Activated CD8-positive, alpha-beta memory T cell treated with anti-CD3 and anti-CD28 coated beads, Interleukin-2, amount 50 U/mL, for 4 hours (primary cell): ENCODE measurements at places on chromosomes 16 and 17.

GRCh38 chr16:49275050-49275730, 6.4 kb downstream of the CBLN1 start:
- no peak for DNase-seq

DNA sequence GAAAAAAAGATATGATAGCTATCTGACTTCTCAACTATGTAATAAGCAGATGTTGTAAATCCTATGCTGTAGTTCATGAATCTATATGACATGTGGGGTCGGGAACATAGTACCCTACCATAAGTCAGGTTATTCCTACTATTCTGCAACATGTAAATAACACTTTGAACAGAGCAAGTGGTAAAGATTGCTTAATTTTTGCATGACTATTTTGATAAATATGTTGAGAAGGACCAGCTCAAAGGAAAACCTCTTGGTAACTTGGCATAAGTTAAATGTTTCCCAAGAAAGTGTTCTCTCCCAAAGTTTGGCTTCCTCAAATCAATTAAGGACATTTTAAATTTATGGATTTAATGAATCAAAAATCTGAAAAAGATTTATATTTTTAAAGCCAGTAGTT, 62.1 kb downstream of the ABHD15 start:
- DNase-seq: no peak

DNA sequence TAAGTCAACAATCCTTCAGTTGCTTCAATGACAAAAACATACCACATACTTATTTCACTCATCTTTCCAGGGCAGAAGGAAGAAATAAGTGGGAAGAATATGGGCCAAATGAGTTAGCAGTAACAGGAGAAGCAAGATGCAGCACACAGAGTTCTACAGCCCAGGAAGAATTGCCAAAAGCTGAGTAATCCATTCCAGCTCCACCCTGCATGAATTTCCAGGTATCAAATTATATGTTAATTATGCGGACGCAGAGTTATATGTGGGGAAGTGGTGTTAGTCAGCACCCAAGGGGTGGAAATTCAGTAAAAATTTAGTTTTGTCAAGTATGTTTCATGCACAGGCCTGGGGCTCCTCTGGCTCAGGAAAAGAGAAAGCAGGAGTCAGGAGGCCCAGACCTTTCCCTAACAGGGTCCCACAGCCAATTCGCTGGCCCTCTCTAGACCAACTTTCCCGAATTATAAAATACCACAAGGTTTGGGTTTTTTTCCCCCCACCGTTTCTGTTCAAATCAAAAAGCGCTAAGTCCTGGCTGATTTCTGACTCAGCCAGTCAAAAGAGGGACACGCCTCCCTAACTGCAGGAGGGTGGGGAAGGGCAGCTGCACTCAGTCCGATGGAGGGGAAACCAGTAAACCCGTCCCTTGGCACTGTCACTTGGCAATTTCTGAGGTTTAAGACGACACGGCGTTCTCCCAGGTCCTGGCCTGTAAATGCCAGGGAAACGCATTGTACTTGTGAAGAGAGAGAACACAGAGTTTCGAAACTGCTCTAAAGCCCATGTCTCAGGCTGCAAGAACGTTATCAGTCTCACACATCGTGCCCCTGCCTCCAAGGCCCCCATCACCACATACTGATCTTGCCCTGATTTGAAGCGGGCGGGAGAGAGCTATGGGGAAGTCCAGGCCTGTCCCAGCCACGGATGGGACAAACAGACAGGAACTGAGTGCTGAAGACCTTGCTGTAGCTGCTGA, 58.1 kb downstream of the ZFHX3 start:
- DNase-seq: no peak

DNA sequence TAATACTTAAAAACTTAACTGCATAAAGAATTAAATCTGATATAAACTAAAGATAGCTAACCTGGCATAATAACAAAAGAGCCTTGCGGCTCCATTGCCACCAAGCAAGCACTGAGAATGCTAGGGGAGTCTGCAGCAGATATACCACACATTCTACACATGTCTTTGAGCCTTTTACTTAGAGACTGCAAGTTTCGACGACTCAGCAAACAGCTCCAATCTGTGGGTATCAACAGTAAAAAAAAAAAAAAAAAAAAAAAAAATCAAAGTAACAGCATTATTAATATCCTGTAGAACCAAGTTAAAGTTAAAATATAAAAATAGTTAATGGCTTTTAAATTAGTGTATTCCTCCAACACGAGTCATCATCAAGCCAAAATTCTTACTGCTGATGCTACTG, 27.8 kb upstream of the INTS2 start:
- DNase-seq: no peak

DNA sequence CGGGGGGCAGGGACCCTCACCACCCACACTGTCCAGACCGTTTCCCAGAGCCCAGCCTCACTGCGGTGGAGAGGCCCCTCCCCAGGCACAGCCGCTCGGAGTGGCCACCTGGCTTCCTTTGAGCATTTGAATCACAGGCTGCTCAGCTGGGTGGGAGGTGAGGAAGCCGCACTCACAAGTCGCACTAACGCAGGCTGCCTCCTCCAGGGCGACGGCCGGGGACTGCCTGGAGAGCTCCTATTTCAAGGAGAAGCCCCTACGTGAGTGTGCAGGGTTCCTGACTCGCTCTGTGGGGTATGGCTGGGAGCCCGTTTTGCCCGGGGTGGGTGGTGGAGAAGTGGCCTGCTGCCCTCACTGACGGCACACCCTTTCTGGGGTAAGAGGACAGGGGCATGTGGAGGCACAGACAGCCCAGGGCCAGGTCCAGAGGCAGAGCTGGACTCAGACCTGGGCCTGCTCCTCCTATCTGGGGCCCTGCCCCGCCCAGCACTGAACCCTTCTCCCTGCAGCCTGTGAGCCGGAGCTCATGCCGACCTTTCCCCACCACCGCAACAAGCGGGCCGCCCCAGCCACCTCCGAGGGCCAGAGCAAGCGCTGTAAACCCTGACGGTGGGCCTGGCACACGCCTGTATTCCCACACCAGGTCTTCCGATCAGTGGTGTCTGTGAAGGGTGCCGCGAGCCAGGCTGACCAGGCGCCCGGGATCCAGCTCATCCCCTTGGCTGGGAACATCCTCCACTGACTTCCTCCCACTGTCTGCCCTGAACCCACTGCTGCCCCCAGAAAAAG, 6.2 kb downstream of the SPATA2L start:
- no peak for DNase-seq

GRCh38 chr17:54882950-54883349, 17.7 kb upstream of the TOM1L1 start:
- no peak for DNase-seq

DNA sequence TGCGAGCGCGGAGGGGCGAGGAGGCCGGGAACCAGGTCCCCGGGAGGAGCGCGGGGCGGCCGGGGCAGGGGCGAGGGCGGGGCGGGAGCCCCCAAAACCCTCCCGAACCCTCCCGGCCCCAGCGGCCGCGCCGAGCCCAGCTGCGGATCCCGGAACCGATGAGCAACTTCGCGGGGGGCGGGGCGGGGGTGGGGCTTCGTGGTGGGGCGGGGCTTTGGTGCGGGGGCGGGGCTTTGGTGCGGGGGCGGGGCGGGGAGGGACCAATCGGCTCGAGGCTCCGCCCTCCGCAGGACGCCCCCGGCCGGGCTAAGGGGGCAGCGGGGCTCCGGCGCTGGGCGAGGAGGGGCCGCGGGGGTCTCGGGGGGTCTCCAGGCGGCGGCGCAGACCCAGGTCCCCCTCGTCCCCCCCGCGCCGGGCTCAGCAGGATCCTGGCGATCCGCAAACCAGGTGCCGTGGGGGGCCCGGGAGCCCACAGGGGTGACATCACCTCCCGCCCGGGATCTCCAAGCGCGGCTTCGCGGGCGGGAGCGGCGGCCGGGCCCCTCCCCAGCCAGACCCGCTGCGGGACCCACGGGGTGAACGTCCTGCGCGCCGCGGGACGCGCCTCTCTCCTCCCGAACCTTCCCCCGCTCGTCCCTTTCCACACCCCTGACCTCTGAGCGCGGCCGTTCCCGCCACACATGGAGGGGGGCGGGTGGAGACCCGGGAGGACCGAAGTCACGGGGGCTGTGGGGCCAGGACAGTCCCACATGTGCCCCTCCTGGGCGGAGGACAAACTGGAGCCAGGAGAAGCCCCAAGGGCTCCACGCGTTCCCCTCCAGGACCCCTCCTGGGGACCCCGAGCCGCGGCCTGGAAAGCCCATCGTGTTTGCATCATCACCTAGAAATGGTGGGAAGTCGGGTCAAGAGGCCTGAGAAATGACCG, at the start of gene ABR:
Gene ABR, minus strand, starts transcription at position 164 of the 925 bp plus-strand sequence. CDS start 254 bp downstream, outside the sequence.
- peak; percentile 64 for DNase-seq

GRCh38 chr17:78924481-78925151, 571 bp downstream of the TIMP2 start:
- no peak for DNase-seq

- no peak for DNase-seq
These were observed 4.2 kb downstream of the CD300LB start for GRCh38 chr17:74527081-74527480.

- peak; percentile 68 for DNase-seq
These were observed at the start of gene HOXB7 for GRCh38 chr17:48610282-48611211. TSS of gene HOXB7 (minus strand) at chr17:48611017. CDS start at chr17:48610918, 99 bp downstream.

DNA sequence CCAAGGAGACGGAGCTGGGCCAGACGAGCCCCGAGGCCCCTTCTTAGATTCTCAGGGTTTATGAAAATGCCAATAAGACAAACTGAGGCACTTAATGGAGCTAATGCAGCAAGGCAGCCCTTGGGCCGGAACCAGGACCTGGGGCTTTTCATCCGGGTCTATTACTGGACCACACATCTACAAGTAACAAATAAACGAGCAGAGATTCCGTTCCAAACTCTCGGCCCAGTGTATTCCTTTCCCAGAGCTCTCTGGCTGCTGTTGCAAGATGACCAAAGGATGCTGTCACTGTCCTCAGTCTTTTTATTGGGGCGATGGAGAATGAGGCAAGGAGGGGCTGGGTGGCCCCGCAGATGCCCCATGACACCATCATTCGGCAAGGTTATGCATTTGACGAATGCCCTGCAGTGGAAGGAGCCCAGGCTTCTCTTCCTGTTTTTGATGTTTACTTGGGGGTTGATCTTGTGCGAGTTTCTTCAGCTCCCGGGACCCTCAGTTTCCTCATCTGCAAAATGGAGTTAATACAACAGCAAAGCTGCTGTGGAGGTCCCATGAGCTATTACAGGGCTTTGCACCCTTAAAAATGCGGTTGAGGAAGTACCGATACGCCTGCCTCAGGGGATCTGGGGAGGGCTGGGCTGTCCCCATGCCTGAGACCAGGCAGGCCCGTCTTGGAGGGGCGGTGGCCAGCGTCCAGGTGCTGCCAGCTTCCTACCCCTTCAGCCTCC, 1.1 kb upstream of the NTN1 start:
- no peak for DNase-seq

- DNase-seq: no peak
These were observed 619.3 kb downstream of the TP53TG3F start for GRCh38 chr16:34078691-34079090.

GRCh38 chr17:6191405-6192324, 121.5 kb downstream of the WSCD1 start:
- no peak for DNase-seq

DNA sequence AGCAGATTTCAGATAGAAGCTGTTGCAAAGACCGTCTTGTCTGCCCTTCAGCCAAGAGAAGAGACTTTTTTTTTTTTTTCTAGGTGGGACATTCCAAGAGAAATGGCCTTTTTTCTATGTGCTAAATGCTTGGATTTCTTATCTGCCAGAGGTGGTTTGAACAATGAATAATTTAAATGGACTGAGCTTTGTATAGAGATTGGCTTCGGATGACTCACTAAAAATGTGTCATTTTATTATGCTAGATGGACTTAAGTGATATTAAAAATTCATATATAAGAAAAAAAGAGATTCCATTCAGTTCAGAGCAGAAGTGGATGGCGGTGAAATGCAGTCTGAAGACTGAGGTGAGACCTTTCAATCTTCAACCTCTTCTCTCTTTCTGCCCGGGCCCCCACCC, 58.4 kb downstream of the MEAK7 start:
- no peak for DNase-seq

DNA sequence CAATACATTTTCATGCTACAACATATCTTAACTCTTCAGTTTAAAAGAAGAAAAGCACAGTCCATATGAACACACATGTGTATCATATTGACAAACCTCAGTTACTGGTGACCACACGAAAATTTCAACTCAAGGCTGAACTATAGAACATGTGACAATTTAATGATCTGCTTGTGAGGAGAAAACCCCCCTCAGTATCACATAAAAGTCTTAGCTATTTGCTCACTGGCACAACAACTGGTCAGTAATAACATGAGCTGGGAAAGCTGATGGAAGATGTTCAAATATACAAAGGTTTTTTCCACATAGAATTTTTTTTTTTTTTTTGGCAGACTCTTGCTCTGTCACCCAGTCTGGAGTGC, 19.5 kb downstream of the ZNF652 start:
- no peak for DNase-seq

DNA sequence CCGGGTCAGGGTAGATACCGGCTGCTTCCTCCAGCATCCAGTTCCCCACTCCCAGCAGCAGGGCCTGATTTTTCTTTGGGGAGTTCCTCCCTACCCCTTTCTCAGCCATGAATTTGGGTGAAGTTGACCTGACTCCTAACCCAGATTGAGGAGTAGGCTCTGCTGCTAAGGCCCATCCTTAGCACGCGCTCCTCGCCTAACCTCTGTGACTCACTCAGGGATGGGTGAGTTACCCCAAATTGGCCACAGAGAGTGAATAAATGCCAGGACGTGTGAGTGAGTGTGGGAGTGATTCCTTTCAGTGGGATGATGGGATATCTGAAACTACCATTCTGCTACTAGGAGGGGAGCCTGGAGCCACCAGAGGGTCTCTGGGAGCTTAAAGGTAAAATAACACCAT, 28.9 kb upstream of the ABCC12 start:
- DNase-seq: no peak
